Stimulated activated CD8-positive, alpha-beta memory T cell treated with anti-CD3 and anti-CD28 coated beads, Interleukin-7, amount 100 ng/mL, for 4 hours (primary cell): ENCODE measurements at places on chromosomes 2 and 18.

GRCh38 chr2:161121622-161122021 lies 38.6 kb upstream of the TANK start:
- DNase-seq = no peak

DNA sequence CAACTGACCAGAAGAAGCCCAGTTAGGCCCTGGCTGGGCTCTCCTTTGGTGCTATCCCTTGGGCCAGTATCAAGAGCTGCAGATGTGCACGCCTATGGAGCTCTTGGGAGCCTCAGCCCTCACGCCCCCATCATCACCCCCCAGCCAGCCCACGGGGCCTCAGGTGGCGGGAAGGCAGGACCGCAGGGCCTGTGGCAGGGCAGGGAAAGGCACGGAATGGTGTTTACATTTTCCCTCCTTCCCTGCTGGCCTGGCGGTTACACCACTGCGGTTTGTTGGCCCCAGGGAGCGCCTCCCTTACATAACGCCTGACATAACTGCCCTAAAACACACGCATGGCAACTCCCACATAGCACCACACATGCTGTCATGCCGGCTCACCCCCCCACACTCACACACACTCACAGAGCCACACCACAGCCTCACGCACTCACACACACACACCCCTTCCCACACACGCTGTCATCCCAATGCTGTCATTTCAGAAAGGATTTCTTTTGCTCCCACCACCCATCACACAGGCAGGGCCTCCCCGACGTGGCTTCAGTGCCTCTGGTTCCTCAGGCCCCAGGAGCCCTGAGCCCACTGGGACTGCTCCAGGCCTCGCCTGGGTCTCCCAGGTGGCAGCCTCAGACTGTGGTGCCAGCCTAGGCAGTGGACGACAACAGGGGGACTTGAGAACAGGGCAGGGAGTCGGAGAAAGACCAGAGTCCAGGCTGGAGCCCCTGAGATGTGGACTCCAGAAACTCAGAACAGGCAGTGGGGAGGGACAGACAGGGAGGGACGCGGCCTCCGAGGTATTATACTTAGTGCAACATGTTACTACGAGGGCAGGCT lies 15.7 kb downstream of the ZFP36L2 start:
- DNase-seq = no peak

- no peak for DNase-seq
Observed at GRCh38 chr2:7825591-7826312, 856.1 kb upstream of the ID2 start.

DNA sequence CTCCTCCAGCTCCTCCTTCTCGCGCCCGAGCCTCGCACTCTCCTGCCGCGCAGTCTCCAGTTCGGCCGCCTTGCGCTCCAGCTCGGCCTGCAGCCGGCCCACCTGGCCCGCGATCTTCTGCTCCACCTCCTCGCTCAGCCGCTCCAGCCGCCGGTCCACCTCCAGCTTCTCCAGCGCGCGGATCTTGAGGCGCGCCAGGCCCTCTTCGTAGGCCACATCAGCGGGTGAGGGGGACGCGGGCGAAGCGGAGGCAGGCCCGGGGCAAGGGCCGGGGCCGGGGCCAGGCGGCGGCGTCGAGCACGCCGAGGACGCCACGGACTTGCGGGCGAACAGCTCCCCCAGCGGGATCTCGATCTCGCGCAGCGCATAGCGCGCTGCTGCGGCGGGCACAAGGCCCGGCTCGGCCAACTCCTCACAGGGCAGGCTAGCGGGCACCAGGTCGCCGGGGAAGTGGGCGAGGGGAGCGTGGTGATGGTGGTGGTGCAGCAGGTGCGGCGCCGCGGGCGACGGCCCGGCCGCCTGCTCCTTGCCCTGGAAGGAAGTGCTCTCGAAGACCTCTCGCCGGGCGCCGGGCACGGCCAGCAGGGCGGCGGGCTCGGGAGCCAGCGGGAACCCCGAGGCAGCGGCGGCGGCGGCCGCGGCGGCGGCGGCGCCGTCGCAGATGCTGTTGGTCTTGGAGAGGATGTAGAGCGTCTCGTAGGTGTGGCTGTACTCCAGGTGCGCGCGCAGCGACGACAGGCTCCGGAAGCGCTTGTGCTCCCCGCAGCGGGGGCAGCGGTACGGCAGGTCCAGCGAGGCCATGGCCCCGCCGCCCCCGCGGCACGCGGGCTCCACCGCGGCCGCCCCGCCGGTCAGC lies 15.2 kb downstream of the FBXO41 start:
- DNase-seq = no peak

DNA sequence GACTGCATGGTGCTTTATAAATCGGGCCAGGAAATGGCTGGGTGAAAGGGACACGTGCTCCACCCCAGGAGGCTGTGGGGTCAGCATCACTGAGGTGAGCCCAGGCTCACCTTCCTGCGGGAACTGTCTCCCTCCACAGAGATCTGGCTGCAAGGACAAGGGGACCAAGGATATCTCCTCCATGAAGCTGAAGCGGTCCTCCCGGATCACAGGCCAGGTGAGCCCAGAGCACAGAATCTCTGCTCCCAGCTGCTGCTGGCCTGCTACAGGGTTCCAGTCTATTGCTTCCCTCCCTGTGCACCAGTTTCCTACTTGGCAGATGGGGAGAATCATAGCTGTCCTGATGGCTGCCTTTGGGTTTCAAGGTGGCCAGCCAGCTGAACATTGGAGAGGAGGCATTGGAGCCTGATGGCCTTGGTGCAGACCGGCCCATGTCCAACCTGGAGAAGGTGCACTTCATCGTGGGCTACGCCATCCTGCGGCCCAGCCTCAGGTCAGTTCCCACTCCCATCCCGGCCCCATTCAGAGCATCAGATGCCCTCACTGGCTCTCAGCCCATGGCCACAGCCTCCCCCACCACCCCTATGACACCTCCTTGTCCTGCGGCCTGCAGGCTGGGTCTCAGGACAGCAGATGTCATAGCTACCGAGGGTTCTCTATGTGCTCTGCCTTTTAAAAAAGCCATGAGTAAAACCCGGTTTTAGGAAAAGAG lies 33.7 kb upstream of the GPR17 start:
- DNase-seq = no peak

DNA sequence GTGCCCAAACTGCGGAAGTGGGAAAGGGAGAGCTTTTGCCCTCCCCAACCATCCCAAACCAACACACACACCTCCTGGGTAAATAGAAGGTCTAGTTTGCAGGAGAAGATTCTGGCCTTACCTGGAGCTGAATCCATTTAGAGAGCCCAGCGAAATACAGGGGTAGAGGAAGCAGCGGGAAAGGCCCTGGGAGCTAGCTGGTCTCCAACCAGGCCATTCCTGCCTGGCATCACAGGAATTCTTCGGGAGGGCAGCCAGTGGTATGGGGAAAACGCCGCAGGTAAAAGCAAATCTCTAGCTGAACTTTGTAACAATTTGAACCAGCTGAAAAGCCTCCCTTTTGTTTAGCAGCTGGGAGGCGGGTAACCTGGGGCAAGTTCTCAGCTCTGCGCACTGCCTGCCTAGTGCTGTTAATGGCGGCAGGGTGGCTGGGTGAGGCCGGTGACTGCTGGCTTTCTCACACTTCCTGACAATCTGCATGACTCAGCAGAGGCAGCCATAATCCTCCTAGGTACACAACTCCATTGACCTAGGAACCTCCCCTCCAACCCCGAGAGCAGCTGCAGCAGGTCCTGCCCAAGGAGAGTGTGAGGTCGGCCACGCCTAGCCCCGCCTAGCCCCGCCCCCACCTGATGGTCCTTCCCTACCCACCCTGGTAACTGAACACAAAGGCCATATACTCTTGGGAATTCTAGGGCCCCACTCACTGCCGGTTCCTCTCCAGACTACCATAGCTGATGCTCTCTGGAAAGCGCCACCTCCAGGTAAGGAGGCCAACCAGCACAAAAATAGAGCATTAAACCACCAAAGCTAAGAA lies 483.8 kb upstream of the REG3G start:
- DNase-seq = no peak

- no peak for DNase-seq
Observed at GRCh38 chr2:239671471-239671870, 270.7 kb upstream of the HDAC4 start.
